ENCODE measurements at places on chromosomes 12 and 14.

- no peak for DNase-seq
These were observed 157.4 kb upstream of the FOXG1 start for GRCh38 chr14:28608851-28609828.

GRCh38 chr12:117334051-117334450 lies 27.4 kb downstream of the NOS1 start:
- DNase-seq = no peak

GRCh38 chr14:63174760-63175191 lies 29.5 kb upstream of the RHOJ start:
- DNase-seq = no peak

DNA sequence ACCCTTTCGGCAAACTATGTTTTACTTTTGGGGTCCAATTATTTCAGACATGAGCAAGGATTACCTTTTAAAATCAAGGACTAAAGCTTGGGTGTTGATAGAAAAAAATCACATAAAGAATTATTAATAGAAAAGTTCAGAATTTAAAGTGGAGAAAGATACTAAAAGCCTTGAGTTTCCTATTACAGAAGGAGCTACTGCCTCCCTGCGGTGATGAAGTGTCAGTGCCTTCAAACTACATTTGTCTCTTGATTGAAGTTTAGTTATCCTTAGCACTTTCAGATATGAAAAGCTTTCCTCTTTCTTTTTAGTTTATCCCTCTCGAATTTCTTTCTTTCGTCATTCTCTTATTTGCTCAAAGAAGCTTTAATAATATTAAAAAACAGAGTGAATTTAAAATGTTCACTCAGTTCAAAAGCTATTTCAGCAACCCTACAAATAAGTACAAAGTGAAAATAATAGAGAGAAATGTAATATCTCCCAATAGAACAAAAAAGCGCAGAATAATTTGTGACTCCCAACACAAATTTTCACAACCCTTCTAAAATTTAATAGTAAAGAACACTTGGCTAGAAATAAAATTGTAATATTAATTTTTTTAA lies 87.6 kb downstream of the SEC23A start:
- no peak for DNase-seq

DNA sequence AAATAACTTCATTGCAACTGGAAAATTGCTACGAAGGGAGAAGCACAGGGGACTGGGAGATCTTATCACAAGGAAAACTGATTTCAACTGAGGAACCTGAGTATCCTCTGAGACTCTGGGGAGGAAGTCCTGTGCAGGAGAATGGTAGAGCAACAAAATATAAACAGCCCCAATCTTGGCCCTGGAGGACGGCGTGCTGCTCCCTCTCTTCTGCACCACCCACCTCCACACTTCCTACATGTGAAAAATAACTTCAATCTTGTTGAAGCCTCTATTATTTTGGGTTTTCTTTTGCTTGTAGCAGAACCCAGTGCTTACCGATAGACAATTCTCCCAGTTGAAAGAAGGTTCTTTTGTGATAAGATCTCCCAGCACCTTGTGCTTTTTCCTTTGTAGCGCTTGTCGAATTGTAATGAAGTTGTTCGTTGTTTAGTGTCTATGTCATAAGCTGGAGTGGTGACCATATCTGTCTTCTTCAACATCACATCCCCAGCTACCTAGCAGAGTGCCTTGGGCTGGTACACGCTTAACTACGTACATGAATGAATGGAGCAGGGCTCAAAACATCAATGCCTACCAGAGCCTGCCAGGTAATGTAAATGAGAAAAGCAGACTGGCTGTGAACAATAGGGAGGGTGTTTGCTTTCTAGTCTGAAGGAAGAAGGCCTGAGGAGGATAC lies 2.8 kb upstream of the CD4 start:
- no peak for DNase-seq

All from stimulated activated CD8-positive, alpha-beta memory T cell treated with anti-CD3 and anti-CD28 coated beads, Interleukin-4, amount 100 ng/mL, for 24 hours (primary cell).